HEK293T (cell line): ENCODE measurements at places on chromosomes 1 and 21.

DNA sequence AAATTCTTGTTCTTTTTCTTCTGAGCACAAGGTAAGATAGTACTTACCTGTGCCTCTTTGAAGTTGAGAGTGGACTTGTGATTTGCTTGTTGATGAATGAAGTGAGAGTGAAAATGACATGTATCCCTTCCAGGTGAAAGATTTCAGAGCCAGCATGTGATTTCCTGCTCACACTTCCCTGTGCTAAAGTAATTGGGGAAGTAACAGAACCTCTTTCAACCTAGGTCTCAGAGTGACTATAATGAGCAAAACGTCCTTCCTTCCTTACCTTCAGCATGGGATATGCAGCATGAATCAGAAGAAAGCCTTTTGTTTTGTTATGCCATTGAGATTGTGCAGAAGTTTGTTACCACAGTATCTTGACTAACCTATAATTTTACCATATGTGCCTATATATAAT, 24.6 kb downstream of the RAVER2 start:
- no peak for DNase-seq

- DNase-seq: peak; percentile 82
These were observed 56.6 kb upstream of the RPL11 start for GRCh38 chr1:23634840-23635651.

DNA sequence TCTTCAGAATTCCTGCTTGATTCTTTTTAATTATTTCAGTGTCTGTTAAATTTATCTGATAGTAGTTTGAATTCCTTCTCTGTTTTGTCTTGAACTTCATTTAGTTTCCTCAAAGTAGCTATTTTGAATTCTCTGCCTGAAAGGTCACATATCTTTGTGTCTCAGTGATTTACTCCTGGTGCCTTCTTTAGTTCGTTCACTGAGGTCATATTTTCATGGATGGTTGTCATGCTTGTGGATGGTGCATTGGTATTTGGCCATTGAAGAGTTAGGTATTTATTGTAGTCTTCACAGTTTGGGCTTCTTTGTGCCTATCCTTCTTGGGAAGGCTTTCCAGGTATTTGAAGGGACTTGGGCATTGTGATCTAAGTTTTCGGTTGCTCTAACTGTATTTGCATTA, 267.9 kb downstream of the HHAT start:
- no peak for DNase-seq

- DNase-seq: no peak
These were observed 4.1 kb downstream of the SH3BP5L start for GRCh38 chr1:248821641-248822040.

DNA sequence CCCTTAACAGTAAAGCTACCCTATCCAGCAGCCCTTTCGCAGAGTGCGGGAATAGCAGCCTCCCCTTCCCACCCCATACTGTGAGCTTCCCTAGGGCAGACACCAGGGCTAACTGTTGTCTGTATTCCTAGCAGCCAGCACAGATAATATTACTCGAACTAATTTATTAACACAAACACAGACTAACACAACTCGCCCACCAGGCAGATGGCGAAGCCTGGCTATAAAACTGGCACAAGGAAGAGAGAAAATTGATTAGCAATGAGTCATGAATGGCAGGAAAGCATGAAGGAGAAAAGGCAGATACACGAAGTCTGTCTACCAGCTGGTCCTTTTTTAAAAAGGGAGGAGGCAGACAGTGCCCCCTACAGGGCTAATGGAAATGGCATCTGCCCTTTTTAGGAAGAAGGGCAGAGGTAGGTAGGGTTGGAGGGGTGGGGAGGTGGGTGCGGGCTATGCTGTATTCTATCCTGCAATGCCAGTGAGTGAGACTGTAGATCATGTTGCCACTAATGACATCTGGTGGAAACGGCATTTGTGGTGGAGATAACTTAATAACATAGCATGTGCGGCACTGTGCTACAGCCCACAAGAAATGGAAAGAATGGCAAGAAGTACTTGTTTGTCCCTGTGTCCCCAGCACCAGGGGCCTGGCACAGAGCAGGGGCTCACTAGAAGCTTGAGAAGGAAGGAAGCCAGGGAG, 30.6 kb upstream of the CTPS1 start:
- peak; percentile 73 for DNase-seq

GRCh38 chr1:37038227-37039093, 4.1 kb upstream of the GRIK3 start:
- peak; percentile 34 for DNase-seq

DNA sequence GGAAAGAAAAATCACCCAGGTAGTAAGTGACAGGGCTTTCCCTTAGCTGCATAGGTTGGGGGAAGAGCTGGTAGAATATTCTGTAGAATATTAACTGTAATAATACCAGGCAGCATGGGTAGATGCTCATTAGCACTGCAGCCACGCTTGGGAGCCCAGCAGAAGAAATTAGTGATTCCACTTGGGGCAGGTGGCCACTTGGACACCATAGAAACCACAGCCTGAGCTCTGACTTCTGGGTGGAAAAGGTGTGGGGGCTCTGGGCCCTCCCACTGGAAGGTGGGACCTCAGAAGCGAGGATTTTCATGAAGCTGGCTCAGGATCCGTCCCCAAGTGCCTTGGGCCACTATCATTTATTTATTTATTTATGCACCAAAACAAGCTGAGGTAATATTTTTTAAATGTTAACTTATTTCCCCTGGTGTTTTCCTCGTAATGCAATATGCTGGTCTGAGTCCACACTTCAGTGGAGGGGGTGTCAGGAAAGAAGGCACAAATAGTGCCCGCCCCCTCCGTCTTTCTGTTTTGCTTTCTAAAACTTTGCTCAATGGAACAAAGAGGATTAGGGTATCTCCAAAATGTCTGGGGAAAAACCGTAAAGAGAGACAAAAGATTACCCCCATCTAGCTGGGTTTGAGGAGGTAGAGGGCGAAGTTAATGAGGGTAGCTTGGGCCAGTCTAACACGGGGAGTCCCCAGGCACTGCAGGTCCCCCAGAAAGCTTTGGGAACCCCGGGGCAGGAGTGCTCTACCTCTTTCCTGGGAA, 75.2 kb upstream of the GADD45A start:
- no peak for DNase-seq

GRCh38 chr1:180909005-180909414, 3.7 kb upstream of the KIAA1614 start:
- no peak for DNase-seq

- no peak for DNase-seq
These were observed 39.3 kb upstream of the COL6A2 start for GRCh38 chr21:46058431-46059145.
